ENCODE measurements at places on chromosomes 13 and 19.
A peak's percentile ranks its signal among the peaks of the same experiment; 100 is the strongest.

GRCh38 chr19:9323557-9323918 is 441 bp upstream of the ZNF559 start:
- no peaks in the 10 kb centered on the region for H3K27me3 ChIP-seq
- peak; percentile 71 for DNase-seq
- H3K4me1 ChIP-seq, result no peaks in the 10 kb centered on the region
- H3K4me3 ChIP-seq, result peak overlapping the region; percentile 91
- no peaks in the 10 kb centered on the region for H3K36me3 ChIP-seq

DNA sequence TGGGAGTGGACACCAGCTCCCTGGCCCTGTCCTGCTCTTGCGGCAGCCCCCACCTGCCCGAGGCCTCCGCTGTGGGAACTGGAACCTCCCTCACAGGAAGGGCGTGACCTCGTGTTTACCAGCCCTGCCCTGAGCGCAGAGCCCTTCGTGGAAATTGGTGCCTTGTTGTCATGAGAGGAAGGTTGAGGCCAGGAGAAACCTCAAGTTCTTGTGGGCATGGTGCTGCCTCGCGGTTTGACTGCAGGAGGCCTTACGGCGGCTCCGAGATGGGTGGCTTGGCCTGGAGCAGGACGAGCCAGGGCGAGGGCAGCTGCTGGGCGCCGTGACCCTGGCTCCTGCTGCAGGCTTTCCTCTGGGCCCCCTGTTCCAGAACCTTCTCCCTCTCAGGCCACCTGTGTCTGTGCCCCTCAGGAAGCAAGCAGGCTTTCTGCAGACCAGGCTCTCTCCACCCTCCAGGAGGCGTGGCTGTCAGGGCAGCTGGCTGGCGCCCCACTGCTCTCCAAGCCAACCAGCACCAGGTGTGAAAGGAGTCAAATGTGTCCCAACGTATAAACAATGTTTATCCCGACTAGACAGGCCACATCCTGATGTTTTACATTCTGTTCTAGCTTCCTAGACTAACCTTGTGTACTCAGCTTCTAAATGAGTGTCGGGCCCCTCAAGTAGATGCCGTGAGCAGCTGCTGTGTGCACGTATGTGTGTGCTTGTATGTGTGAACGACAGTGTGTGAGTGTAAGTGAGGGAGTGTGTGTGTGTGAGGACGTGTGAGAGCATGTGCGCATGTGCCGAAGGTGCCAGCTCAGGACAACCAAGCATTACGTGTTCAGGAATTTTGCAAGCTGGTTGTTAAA is 10.4 kb upstream of the RASA3 start:
- H3K36me3 ChIP-seq, result no peaks in the 10 kb centered on the region
- no peak overlapping the region for H3K27ac ChIP-seq
- no peak overlapping the region for H3K4me3 ChIP-seq
- H3K4me1 ChIP-seq, result no peaks in the 10 kb centered on the region
- DNase-seq, result no peak
- H3K27me3 ChIP-seq, result no peaks in the 10 kb centered on the region

- DNase-seq, result peak; percentile 31
- peak overlapping the region; percentile 99 for H3K4me3 ChIP-seq
- H3K27ac ChIP-seq, result peak overlapping the region; percentile 94
- no peaks in the 10 kb centered on the region for H3K27me3 ChIP-seq
- no peaks in the 10 kb centered on the region for H3K36me3 ChIP-seq
Measured at GRCh38 chr13:102846261-102847015, 606 bp downstream of the ERCC5 start.

DNA sequence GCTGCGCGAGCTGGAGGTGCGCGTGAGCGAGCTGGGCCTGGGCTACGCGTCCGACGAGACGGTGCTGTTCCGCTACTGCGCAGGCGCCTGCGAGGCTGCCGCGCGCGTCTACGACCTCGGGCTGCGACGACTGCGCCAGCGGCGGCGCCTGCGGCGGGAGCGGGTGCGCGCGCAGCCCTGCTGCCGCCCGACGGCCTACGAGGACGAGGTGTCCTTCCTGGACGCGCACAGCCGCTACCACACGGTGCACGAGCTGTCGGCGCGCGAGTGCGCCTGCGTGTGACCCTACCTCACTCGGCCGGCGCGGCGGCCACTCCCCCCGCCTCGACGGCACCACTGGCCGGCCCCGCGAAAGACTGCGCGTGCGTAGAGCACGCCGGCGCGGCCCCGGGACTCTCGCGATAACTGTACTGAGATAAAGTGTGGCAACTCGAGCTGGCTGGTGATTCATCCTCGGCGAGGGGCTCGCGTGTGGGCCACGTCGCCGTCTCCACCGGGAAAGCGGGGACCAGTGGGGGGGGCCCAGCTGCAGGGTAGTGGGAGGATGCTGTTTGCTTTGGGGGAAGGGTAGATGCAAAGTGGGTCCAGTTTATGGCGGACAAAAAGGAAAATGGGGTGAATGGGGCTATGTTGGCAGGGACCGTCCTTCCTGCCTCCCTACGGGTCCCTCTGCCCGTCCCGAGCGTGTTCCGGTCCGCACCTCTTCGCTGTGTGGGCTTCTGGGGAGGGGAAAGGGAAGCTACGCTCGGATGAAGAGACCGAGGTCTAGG is 11.4 kb downstream of the FUT6 start:
- DNase-seq, result peak; percentile 91
- H3K4me3 ChIP-seq, result peak overlapping the region; percentile 16
- no peaks in the 10 kb centered on the region for H3K27me3 ChIP-seq
- no peak overlapping the region for H3K27ac ChIP-seq
- no peaks in the 10 kb centered on the region for H3K36me3 ChIP-seq

GRCh38 chr19:2027361-2027760 is 11.8 kb upstream of the BTBD2 start:
- no peaks in the 10 kb centered on the region for H3K27me3 ChIP-seq
- DNase-seq, result no peak
- peaks cover 8% of the 10 kb centered on the region for H3K4me1 ChIP-seq
- no peak overlapping the region for H3K4me3 ChIP-seq

DNA sequence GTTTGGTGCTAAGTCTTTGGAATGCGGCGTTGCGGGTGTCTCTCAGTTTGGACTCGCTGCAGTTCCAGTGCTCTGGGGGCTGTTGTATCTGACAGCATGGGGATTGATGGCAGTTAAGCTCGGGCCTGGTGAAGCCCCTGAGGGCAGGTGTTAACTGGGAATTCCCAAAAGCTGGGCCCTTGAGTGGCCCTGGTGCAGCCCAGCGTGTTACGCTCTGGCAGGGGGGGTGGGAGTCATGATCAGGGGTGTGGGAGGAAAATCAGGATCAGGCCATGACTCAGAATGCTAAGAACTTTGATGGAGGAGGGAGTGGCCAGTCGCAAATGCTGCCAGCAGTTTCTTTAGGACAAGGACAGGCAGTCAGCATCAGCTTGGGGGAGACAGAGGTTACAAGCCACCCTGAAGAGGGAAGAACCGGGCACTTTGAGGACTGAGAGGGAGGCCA is 19.6 kb downstream of the AP2A1 start:
- no peak overlapping the region for H3K4me3 ChIP-seq
- H3K4me1 ChIP-seq, result peaks cover 9% of the 10 kb centered on the region
- H3K27ac ChIP-seq, result no peak overlapping the region

GRCh38 chr19:42115219-42115618 is 17.0 kb downstream of the POU2F2 start:
- no peak for DNase-seq
- no peaks in the 10 kb centered on the region for H3K36me3 ChIP-seq
- no peaks in the 10 kb centered on the region for H3K27me3 ChIP-seq
- H3K4me3 ChIP-seq, result no peak overlapping the region
- H3K27ac ChIP-seq, result no peak overlapping the region
- H3K4me1 ChIP-seq, result no peaks in the 10 kb centered on the region

GRCh38 chr13:98905199-98905598 is 72.7 kb downstream of the DOCK9 start:
- no peak for DNase-seq
- no peaks in the 10 kb centered on the region for H3K4me1 ChIP-seq
- no peaks in the 10 kb centered on the region for H3K27me3 ChIP-seq
- H3K4me3 ChIP-seq, result no peak overlapping the region
- no peaks in the 10 kb centered on the region for H3K36me3 ChIP-seq

GRCh38 chr19:43784981-43785808 is 4.4 kb upstream of the KCNN4 start:
- no peak overlapping the region for H3K27ac ChIP-seq
- H3K4me3 ChIP-seq, result no peak overlapping the region
- H3K4me1 ChIP-seq, result no peaks in the 10 kb centered on the region
- DNase-seq, result no peak
- H3K27me3 ChIP-seq, result no peaks in the 10 kb centered on the region

Measured in ovary (tissue), 10 donors.